ENCODE measurements at places on chromosomes 6 and 20. TPM values are rescaled to one million over a fixed set of nuclear protein-coding genes. Genes with fewer than 3 reads are reported as not detected.

Gene COL12A1
- polyA plus RNA-seq: 44.2 TPM

Gene ALDH5A1
- polyA plus RNA-seq: 14.7 TPM

Gene KIAA0408
- polyA plus RNA-seq: 53.4 TPM

DNA sequence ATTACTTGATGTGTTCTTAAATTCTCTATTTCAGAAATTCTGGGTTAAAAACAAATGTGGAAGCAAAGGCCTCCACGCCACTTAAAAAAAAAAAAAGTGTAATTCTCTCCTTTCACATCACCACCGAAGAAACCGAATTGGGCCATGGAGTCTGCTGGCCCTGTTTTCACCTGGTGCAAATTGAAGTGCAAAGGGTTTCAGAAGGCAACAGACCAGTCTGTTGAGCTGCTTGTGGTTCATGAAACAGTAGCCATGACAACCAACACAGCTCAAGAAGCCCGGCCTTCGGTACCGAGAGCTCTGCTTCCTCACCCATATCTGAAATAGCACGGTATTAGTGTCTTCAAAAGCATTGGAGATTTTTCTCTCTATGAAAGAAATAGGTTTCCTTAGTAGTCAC lies 63.1 kb downstream of the GMPR start:
- no peak for DNase-seq

- DNase-seq: no peak
These were observed 64.1 kb downstream of the GFOD1 start for GRCh38 chr6:13423252-13423651.

Gene CRIP3
- 3.6 TPM for polyA plus RNA-seq

DNA sequence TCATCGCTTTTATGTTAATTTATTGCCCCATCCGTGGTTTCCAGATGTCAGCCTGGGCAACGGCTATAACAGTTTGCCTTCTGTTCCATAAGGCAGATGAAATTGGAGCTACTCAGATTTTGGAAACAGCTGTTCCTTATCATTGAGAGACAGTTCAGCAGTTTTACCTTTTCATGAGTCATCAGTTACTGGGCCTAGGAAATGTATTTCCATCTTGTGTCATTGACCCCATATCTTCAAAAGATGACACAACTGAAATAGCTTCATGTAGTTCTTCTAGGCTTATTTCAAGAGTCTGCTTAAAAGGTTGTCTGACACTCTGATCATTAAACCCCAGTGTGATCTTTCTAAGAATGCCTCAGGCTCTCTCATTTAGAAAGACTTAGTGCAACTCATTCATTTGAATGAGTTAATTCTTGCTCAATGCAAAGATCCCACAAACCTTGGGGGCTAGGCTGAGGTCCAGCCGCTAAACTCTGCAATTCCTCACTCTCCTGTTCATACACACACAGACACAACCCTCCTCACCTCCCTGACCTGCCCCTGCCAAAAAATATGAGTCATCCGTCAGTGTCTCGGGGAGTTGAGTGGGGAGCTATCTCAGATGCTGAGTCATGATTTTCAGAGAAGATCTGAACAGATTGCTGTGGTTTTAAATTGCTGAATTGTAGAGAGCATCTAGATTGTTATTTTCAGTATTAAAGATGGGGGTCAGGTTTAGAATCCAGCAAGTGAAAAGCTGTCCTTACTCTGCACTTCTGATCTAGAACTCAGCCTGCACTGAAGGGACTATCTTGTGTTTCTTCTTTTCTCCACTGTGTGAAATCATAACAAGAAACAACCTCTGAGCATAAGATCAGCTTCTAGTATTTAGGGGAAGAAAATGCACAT lies 61.8 kb downstream of the RPP40 start:
- no peak for DNase-seq

DNA sequence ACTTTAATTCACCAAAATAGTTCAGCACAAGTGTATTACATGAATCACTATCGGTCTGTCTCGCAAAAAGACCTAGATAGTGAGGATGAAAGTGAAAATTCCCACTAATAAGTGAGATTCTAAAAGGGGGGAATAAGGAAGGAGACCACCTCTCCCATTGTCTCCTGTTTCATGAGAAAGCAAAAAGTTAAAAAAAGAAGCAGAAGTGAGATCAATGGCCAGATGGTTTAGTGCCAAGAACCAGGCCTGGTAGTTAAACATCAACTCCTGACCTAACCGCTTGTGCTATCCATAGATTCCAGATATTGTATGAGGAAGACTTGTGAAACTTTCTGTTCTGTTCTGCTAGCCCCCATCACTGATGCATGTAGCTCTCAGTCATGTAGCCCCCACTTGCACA lies 293.0 kb downstream of the RNGTT start:
- DNase-seq: no peak

Gene ELOVL4
- 1.7 TPM for polyA plus RNA-seq

DNA sequence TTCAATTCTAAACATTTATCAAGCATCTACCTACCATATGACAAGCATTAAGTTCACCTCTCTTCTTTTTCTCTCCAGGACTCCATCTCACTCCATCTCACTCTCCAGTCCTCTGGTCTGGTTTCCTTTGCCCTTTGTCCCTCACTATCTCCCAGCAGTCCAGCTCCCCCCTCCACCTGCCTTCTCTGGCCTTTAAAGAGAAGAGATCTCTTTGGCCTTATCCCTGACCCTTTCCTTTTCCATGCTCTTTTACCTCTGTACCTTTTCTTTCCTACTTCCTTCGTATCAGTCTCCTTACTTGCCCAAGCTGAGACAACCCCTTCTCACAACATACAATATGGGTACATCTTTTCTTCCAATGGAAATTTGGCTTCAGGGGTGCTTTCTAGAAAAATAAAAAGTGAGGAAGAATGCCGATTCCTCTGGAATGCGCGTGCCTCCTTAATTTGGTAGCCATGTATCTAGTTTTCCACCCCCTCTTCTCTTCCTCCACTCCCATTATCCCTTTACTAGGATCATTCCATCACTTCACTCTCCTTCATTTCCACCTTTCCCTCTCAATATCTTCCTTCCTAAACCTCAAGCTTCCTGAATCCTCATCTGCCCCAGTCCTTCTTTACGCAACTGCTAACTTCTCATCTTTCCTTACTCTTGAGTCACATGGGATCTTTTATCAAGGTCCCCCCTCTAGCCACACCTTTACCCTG lies 745 bp upstream of the AGPAT1 start:
- DNase-seq: no peak

DNA sequence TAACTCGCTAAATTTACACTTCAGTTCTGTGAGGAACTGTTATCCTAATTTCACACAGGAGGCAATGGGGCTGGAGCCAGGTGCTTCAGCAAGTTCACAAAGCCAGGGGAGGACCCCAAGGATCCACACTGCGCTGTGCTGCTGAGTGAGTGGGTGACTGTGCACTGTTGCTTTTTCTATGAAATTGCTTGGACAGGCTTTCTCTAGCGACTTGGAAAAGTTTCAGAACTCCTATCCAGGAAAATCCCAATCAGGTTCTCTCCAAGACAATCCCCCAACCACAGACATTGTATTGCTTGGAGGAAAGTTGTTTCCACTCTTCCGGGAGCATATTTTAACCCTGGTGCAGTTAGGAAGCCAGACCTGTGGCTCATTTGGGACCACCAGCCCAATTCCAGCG lies 175.9 kb upstream of the CST7 start:
- no peak for DNase-seq

Measured in left lung (tissue), 14 donors.